Activated naive CD8-positive, alpha-beta T cell treated with anti-CD3 and anti-CD28 coated beads for 36 hours (primary cell): ENCODE measurements at places on chromosomes 1 and 21. TPM values are rescaled to one million over a fixed set of nuclear protein-coding genes. Genes with fewer than 3 reads are reported as not detected.

The HTR1D gene
- not detected for total RNA-seq

The ARHGEF16 gene
- not detected for total RNA-seq

The MNDA gene
- 0.20 TPM for total RNA-seq

The GSTM1 gene
- not detected for total RNA-seq

The SMIM12 gene
- 67.4 TPM for total RNA-seq

The KLF17 gene
- total RNA-seq = not detected

The MXRA8 gene
- 0.97 TPM for total RNA-seq

The LINGO4 gene
- total RNA-seq = not detected

The PCP4 gene
- total RNA-seq = not detected

The SPATA46 gene
- total RNA-seq = not detected

The BEND5 gene
- total RNA-seq = 42.3 TPM

The FCGR3B gene
- not detected for total RNA-seq

The TNFRSF4 gene
- total RNA-seq = 111 TPM

- DNase-seq = no peak
- no peak overlapping the region for H3K4me3 ChIP-seq
- H3K27ac ChIP-seq = no peak overlapping the region
- H3K4me1 ChIP-seq = no peaks in the 10 kb centered on the region
These were observed 165.4 kb upstream of the ADAMTS5 start for GRCh38 chr21:27132266-27132665.

GRCh38 chr1:239758756-239759155 lies 332.9 kb upstream of the FMN2 start:
- no peaks in the 10 kb centered on the region for H3K4me1 ChIP-seq
- no peak overlapping the region for H3K27ac ChIP-seq
- H3K4me3 ChIP-seq = no peak overlapping the region

DNA sequence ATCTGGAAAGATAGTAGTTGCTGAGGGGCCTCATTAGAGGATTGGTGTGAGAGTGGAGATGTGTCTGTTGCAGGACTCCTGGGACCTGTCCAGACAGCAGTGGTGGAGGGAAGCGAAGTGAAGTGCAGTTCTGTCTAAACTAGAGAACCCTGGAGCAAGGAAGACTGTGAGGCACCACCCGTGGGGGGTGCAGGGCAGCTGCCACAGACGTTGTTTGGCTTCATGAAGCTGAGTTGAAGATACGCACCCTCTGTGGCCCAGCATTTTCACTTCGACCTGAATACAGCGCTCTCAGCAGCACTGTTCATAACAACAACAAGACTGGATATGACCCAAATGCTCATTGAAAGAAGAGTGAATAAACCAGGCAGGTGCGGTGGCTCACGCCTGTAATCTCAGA lies 29.3 kb downstream of the ABCG1 start:
- no peak for DNase-seq
- H3K27me3 ChIP-seq = no peaks in the 10 kb centered on the region
- H3K27ac ChIP-seq = no peak overlapping the region
- peaks cover 6% of the 10 kb centered on the region for H3K36me3 ChIP-seq

GRCh38 chr1:179007233-179007632 lies 18.5 kb upstream of the FAM20B start:
- H3K36me3 ChIP-seq = no peaks in the 10 kb centered on the region
- H3K4me1 ChIP-seq = peaks cover 16% of the 10 kb centered on the region
- DNase-seq = no peak
- H3K27me3 ChIP-seq = no peaks in the 10 kb centered on the region
- H3K4me3 ChIP-seq = no peak overlapping the region
- no peak overlapping the region for H3K27ac ChIP-seq

GRCh38 chr1:233587196-233587595 lies 26.7 kb upstream of the KCNK1 start:
- no peak overlapping the region for H3K27ac ChIP-seq
- H3K4me3 ChIP-seq = no peak overlapping the region
- no peak for DNase-seq

DNA sequence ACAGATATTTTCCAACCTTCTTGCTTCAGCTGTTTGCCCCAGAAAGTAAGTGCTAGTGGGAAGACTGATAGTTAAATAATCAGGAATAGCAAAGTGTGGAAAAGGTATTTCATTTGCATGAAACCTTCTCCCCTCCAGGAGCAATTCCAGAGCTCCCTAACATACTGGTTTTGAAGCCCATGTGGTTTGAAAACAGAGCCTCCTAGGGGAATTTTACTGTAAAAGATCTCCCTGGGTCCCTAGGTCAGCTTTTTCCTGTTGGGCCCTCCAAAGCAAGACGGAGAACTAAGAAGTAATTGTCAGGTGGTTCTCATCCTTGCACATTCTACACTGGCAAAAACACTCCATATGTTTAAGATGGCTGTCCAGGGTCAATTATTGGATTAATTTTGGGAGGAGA lies 218.7 kb upstream of the FOXD3 start:
- no peak overlapping the region for H3K27ac ChIP-seq
- peaks cover 11% of the 10 kb centered on the region for H3K27me3 ChIP-seq
- no peaks in the 10 kb centered on the region for H3K4me1 ChIP-seq
- H3K36me3 ChIP-seq = no peaks in the 10 kb centered on the region

DNA sequence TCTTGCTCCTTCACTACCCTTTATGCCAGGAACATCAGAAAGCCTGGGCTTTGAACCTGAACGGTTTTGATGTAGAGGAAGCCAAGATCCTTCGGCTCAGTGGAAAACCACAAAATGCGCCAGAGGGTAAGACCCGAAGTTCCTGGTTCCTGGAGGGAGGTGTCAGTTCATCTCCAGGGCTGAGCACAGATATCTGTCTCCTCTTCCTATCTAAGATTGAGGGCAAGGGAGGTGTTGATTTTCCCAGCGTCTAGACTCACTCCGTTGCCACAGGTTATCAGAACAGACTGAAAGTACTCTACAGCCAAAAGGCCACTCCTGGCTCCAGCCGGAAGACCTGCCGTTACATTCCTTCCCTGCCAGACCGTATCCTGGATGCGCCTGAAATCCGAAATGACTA lies 915 bp downstream of the CDC20 start:
- peaks cover 26% of the 10 kb centered on the region for H3K4me1 ChIP-seq
- peak overlapping the region; percentile 77 for H3K27ac ChIP-seq
- no peak for DNase-seq
- peaks cover 49% of the 10 kb centered on the region for H3K36me3 ChIP-seq
- peak overlapping the region; percentile 90 for H3K4me3 ChIP-seq

- peaks cover 12% of the 10 kb centered on the region for H3K4me1 ChIP-seq
- H3K27me3 ChIP-seq = no peaks in the 10 kb centered on the region
- peaks cover 9% of the 10 kb centered on the region for H3K36me3 ChIP-seq
- H3K4me3 ChIP-seq = no peak overlapping the region
- no peak for DNase-seq
These were observed 5.7 kb downstream of the TSSK3 start for GRCh38 chr1:32367912-32368635.

GRCh38 chr1:58577654-58578030 lies 590 bp upstream of the TACSTD2 start:
- no peak overlapping the region for H3K27ac ChIP-seq
- H3K4me3 ChIP-seq = peak overlapping the region; percentile 48

GRCh38 chr1:111908011-111908621 lies 81.4 kb downstream of the KCND3 start:
- H3K4me1 ChIP-seq = peaks cover 2% of the 10 kb centered on the region
- DNase-seq = no peak
- peaks cover 32% of the 10 kb centered on the region for H3K27me3 ChIP-seq
- H3K4me3 ChIP-seq = no peak overlapping the region

- H3K4me3 ChIP-seq = no peak overlapping the region
- H3K27ac ChIP-seq = no peak overlapping the region
- H3K27me3 ChIP-seq = no peaks in the 10 kb centered on the region
- no peak for DNase-seq
- peaks cover 56% of the 10 kb centered on the region for H3K4me1 ChIP-seq
- H3K36me3 ChIP-seq = peaks cover 23% of the 10 kb centered on the region
These were observed 6.0 kb downstream of the TMEM222 start for GRCh38 chr1:27327964-27328363.

GRCh38 chr1:36305915-36306209 lies 306 bp upstream of the SH3D21 start:
- peak overlapping the region; percentile 86 for H3K27ac ChIP-seq
- no peaks in the 10 kb centered on the region for H3K27me3 ChIP-seq
- H3K36me3 ChIP-seq = peaks cover 40% of the 10 kb centered on the region
- peaks cover 41% of the 10 kb centered on the region for H3K4me1 ChIP-seq
- peak overlapping the region; percentile 45 for H3K4me3 ChIP-seq

DNA sequence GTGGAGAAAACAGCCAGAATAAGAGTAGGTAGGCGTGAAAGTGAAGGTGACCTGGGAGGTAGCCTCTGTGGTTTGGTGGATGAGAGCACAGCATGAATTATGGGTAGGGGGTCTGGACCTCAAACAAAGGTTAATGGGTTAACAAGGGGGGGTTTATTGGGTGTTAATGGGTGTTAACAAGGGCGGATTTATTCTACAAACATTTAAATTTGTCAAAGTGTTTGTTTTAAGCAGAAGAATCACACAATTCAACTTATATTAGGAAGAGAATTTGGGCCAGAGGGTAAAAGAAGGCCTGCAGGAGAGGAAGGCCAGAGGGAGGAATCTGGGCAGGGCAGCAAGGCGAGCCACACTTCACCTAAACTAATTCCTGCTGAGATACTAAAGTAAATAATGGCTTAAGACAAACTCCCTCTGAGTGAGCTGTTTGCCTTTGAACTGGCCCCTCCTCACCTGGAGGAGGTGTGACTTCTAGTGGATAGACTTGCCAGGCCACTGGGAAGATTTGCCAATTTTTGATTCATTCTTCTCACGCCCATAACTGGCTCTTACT lies 191.7 kb downstream of the GIPC2 start:
- no peak overlapping the region for H3K27ac ChIP-seq
- H3K4me1 ChIP-seq = peaks cover 2% of the 10 kb centered on the region
- no peaks in the 10 kb centered on the region for H3K36me3 ChIP-seq
- no peak for DNase-seq

DNA sequence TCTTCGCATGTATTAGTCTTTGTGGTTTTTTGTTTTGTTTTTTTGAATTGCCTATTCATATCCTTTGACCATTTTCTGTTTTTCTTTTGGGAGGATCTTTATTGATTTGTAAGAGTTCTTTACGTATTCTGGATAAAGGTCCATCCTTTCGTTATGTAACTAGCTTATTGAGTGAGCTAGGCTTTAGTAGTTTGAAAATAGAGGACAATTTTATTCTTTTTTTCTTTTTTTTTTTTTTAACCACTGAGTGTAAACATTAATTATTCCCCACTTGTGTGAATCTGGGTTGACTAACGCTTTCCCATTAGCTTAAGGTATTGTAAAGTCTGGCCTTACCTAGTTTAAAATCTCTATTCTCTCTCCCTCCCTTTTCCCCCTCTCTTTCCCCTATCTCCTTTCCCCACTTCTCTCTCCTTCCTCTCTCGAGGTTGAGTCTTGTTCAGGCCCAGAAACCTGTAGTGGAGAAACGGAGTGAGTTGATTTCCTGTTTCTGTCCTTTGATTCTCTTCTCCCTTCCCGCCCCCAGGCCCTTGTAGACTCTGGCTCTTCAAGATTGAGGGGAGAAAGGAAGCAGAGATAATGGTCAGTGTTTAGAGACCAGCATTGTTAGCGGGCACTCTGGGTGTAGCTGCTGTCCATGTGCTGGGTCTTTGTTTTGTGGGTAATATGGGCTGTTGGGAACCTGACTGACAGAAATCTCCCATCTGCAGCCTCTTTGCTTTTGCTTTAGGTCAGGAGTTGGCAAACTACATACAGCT lies 1.5 kb downstream of the MORC3 start:
- H3K36me3 ChIP-seq = peaks cover 15% of the 10 kb centered on the region
- H3K27ac ChIP-seq = peak overlapping the region; percentile 92
- peak overlapping the region; percentile 91 for H3K4me3 ChIP-seq

DNA sequence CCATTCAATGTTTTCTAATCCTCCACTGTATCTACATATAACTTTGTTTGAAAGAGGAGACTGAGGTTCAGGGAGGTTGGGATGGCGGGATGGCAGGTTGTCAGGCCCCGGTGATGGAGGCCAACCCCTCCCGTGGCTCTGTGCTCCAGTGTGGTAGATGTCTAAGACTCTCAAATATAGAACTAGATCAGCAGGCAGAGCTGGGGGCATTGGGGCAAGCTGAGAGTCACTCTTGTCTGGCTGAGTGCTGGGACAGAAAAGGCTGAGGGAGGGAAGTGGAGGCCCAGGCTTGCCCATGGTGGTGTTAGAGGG lies 1.7 kb downstream of the IL6R start:
- peak overlapping the region; percentile 81 for H3K4me3 ChIP-seq
- H3K27me3 ChIP-seq = no peaks in the 10 kb centered on the region
- DNase-seq = no peak
- H3K4me1 ChIP-seq = peaks cover 83% of the 10 kb centered on the region
- peaks cover 3% of the 10 kb centered on the region for H3K36me3 ChIP-seq
- H3K27ac ChIP-seq = peak overlapping the region; percentile 89

GRCh38 chr1:14516974-14517840 lies 81.3 kb upstream of the KAZN start:
- H3K36me3 ChIP-seq = no peaks in the 10 kb centered on the region
- peaks cover 3% of the 10 kb centered on the region for H3K4me1 ChIP-seq
- H3K4me3 ChIP-seq = no peak overlapping the region
- H3K27ac ChIP-seq = no peak overlapping the region
- H3K27me3 ChIP-seq = no peaks in the 10 kb centered on the region

GRCh38 chr1:30569384-30569783 lies 154.0 kb downstream of the MATN1 start:
- H3K27ac ChIP-seq = no peak overlapping the region
- H3K4me1 ChIP-seq = no peaks in the 10 kb centered on the region
- no peaks in the 10 kb centered on the region for H3K36me3 ChIP-seq
- H3K27me3 ChIP-seq = peaks cover 19% of the 10 kb centered on the region
- no peak for DNase-seq

- no peak overlapping the region for H3K27ac ChIP-seq
- H3K27me3 ChIP-seq = no peaks in the 10 kb centered on the region
- H3K36me3 ChIP-seq = no peaks in the 10 kb centered on the region
- DNase-seq = no peak
- peaks cover 39% of the 10 kb centered on the region for H3K4me1 ChIP-seq
These were observed 32.0 kb downstream of the RIMS3 start for GRCh38 chr1:40633523-40633922.

DNA sequence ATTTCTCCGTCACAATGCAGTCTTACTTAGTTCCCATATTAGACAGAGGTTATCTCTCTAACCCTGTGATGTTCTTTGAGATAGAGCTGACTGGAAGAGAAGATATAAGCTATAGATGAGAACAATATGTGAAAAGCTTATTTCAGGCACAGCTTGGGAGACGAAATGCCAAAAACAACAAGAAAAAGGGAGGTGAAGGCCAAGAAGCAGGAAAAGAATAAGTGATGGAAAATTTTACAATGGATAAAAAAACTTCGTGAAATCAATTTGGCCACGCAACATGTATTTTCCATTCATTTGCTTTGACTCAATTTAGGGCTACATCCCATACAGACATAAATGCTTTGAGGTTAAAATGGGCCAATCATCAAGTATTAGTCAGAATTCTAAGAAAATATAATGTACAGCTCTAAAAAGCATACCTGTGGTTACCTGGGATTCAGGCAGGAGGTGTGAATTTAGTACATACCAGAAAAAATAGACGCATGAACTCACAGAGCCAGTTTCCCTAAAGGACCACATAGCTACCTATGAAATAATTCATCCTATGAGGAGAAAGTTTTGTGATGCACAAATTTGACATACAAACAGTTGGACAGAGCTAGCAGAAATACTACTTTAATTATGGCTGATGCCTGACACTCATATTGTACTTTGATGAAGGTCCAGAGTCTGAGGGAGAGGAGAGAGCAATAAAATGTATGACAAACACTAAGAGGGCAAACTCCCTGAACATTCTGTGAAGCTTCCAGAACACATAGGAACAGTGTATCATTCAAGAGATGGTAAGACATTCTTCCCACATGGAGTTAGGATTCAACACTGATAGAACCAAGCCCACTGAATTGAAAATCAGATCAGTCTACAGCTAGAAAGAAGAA lies 12.1 kb downstream of the RGS1 start:
- no peak overlapping the region for H3K27ac ChIP-seq
- no peaks in the 10 kb centered on the region for H3K36me3 ChIP-seq
- no peak for DNase-seq

- no peak overlapping the region for H3K27ac ChIP-seq
- DNase-seq = no peak
- peaks cover 48% of the 10 kb centered on the region for H3K27me3 ChIP-seq
- H3K4me3 ChIP-seq = no peak overlapping the region
- no peaks in the 10 kb centered on the region for H3K36me3 ChIP-seq
- H3K4me1 ChIP-seq = peaks cover 4% of the 10 kb centered on the region
These were observed 49.6 kb upstream of the ADAR start for GRCh38 chr1:154657556-154657955.
